T follicular helper cell (primary cell): ENCODE measurements at places on chromosomes 13 and 19.

DNA sequence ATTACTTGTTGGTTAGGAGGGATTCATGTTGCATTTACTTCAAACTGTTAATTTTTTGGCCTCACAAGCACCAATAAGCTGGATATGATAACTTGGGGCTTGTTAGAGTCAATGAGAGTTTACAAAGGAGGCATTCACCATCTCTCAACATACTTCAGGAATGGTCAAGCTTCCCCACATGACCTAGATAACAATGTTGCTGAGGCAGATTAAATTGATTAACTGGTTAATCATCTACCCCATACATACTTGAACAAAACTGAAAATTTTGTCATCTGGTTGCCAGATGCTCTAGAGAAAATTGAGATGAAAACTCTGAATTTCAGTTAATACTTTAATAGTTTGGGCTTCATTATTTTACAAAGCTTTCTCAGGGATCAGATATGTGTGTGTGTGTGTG lies 43.0 kb upstream of the UBL3 start:
- no peak for DNase-seq

DNA sequence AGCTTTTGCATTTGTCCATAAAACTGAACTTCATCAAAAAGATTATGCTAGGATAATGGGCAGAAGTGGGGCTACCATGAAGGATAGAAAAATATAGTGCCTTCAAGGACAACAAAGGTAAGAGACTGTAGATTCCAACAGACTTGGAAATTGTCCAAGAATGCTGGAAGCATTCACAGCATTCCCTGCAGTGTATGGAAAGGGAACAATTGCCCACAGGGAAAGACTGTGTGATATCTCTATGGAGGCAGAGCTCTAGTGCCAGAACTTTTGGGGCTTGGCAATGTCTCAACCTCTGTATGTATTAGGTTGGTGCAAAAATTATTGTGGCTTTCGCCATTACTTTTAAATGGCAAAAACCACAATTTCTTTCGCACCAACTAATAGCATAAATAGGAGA lies 1598.8 kb upstream of the MIR17HG start:
- no peak for DNase-seq

DNA sequence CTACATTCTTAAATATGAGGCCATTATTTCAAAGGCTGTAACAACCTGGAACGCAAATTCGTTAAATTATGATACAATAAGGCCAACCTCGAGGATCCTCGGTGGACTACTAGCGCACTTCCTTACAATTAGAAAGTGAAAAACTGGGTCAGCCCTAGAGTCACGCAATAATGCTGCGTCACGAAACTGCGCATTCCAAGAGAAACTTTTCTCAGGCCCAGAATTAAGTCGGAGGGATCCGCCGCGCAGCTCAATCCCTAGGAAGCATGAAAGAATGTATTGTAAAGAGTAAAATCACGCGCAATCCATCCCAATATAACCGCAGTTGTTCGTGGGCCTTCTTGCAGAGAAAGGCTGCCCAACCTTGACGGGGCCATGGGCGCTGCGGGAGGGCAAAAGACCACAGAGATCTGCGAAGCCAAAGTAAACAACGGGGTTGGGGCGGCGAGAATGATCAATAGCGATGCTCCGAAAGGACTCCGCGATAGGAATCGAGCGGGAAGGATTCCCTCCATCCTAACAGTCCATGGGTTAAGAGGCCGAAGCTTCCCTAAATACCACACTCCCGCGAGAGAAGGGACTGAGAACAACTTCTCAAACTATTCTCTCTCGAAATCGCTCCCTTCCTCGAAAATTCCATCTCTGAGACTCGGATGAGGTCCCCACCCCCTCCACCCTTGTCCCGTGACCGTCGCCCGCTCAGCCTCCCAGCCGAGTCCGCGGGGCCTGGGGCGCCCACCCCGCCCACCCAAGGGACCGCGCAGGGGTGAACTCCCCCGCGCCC lies 564 bp downstream of the SPART start:
- peak; percentile 44 for DNase-seq

- DNase-seq, result no peak
Observed at GRCh38 chr19:28885965-28886364, 327.0 kb downstream of the UQCRFS1 start.

- DNase-seq, result no peak
Observed at GRCh38 chr19:46364359-46364758, 17.5 kb downstream of the PPP5C start.

- no peak for DNase-seq
Observed at GRCh38 chr13:28449826-28450773, 44.8 kb downstream of the FLT1 start.

DNA sequence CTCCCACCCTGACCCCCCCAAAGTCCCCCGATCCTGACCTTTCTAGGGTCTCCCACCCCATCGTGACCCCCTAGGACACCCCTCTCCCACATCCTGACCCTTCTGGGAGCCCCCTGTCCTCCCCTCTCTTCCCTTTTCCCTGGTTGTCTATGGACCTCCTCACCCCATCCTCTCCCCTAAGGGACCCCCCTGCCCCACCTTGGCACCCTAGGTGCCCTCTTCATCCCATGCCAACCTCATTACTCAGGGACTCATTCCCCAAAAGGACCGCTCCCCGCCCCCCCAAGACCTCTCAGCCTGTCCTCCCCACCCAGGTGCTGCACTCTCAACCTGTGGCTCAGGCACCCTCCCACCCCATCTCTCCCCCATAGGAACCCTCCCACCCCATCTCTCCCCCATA lies 2.1 kb downstream of the MAP2K2 start:
- no peak for DNase-seq

DNA sequence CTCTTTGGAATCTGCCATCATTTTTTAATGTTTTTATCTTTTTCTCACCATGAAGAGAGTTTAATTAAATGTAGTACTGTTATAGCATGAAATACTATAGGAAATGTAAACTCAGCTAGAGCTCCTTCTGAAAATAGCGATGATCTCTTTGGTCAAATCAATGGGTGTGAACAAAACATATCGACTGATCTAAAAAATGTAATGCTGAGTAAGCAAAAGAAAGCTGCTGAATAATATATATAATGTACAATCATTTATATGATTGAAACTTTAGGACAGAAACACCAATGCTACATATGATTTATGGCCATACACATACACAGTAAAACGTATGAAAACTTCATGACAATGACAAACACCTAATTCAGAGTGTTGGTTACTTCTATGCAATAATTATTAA lies 150.8 kb upstream of the TUBA3C start:
- DNase-seq, result no peak

DNA sequence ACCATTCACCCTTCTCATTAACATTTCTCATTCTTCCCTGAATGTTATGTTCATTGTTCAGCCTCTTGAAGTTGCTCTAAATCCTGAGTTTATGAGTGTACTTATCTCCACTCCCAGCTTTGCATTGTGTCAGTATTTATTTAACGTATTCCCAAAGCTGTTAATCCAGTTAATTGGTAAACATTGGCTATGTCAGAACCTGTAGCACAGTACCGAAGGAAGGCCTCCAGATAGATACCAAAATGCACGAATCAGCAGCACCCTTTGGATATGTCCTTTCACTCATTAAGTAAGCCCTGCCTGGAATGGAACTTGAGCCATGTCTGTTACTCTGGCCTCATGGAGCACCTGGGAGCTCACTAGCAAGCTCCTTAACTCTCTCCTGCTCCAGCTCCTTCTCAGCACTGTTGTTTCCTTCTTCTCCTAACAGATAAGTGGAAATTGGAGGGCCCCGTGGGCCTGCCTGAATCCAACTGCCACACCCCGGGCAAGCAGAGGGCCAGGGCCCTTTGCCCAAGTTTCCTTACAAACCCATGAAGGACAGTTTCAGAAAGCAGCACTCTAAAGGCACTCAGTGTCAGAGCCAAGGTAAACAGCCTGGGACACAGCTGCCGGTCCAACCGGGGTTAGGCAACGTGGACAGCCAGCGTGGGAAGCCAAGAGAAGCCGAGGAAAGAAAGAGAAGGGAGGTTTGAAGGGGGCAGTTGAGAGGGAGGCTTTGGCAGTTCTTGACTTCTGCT lies 155.0 kb upstream of the SERP2 start:
- DNase-seq, result no peak

- no peak for DNase-seq
Observed at GRCh38 chr19:40240332-40240731, 13.8 kb upstream of the CCNP start.

DNA sequence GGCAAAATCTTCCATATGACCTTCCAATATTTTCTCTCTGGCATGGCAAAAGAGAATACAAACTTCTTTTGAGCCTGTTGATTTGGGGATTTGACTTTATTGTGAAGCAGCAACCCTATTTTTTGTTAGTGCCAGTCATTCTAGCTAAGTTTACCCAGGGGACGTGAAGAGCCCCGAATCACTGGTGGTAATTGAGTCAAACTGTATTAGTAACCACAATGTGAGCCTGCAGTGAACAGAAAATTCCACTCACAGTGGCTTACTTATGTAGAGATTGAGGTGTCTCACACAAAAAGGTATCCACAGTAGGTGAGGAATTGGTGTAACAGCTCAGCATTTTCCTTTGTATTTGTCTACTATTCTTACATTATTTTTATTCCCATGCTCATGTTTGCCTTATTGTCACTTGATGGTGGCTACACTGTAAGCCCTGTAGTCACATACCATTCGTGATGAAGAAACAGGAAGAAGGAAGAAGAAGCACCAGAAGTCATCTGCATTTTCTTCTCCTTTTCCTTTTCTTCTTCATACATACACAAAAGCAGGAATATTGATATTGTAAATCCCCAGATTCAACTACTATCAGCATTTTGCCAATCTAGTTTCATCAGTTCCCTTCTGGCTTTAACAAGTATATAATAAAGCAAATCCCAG lies 33.3 kb upstream of the MYCBP2 start:
- DNase-seq, result no peak

DNA sequence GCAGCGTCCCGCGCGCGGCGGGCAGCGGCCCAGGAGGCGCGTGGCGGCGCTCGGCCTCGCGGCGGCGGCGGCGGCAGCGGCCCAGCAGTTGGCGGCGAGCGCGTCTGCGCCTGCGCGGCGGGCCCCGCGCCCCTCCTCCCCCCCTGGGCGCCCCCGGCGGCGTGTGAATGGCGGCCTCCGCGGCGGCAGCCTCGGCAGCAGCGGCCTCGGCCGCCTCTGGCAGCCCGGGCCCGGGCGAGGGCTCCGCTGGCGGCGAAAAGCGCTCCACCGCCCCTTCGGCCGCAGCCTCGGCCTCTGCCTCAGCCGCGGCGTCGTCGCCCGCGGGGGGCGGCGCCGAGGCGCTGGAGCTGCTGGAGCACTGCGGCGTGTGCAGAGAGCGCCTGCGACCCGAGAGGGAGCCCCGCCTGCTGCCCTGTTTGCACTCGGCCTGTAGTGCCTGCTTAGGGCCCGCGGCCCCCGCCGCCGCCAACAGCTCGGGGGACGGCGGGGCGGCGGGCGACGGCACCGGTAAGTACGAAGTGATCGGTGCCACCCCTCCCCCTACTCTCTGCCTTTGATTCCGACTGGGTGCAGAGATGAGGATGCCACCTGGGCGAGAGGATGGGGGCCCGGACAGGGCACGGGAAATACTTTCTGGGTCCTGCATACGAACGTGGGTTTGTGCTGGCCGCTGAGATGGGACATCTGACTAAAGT lies 874 bp downstream of the TRIM28 start:
- DNase-seq, result peak; percentile 69

GRCh38 chr13:74466020-74466419 lies 331.8 kb upstream of the KLF12 start:
- no peak for DNase-seq

DNA sequence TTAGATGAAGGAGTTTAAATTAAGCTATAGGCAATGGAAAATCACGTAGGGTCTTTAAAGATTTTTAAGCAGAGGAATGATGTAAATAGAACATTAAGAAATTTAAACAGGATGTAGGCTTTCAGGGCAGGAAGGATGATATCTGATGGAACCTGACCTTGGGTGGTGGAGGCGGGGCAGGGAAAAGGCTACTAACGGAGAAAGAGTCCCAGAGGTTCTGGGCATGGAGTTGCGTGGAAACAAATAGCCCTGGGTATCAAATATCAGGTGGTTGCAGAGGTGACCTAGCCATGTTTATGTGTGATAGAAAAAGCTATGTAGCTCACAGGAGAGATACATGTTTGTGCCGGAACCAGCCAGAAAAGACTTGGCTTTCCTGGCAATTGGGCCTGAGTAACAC lies 7.8 kb upstream of the CDK8 start:
- no peak for DNase-seq

DNA sequence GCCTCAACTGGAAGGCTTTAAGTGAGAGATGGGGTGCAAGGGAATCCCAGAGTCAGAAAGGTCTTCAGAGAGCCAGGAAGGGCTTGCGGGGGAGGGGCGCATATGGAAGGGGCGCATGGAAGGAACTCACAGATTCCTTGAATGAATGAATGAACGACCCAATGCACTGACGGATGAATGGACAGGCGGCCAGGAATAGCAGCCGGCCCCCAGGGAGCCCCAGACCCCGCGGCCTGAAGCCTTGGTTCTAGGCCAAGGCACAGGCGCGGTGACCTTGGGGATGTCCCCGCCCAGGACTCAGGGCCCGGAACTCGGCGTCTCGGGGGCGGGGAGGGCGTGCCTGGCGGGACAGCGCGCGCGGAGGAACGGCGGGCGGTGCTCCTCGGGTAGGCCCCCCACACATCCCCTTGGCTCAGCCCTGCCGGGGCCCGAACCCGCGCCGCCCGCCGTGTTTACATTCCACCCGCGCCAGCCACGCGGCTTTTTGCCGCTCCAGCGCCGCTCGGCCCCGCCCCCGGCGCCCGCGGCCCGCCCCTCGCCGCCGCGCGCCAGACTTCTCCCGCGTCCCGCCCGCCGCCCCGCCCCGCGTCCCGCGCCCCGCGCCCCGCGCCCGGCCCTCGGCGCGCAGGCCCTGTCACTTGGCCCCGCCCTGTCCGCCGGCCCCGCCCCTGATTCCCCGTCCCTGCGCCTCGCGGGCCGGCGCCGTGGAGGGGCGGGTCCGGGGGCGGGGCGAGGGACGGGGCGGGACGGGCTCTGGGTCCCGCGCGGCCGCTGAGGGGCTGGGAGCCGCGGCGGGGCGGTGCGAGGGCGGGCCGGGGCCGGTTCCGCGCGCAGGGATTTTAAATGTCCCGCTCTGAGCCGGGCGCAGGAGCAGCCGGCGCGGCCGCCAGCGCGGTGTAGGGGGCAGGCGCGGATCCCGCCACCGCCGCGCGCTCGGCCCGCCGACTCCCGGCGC lies at the start of gene CCNE1:
Gene CCNE1, plus strand, starts transcription at position 867 of the 955 bp plus-strand sequence. CDS start 565 bp downstream, outside the sequence.
- peak; percentile 93 for DNase-seq

GRCh38 chr19:31527443-31527842 lies 178.2 kb upstream of the TSHZ3 start:
- no peak for DNase-seq
